ENCODE measurements at places on chromosomes 6 and 20.

GRCh38 chr6:142728364-142728763 lies 216.6 kb downstream of the HIVEP2 start:
- DNase-seq = no peak

GRCh38 chr6:169142538-169142844 lies 111.2 kb downstream of the THBS2 start:
- no peak for DNase-seq

- no peak for DNase-seq
Measured at GRCh38 chr6:42710316-42710715, 12.1 kb downstream of the PRPH2 start.

- peak; percentile 80 for DNase-seq
Measured at GRCh38 chr6:131107151-131107550, 28.1 kb upstream of the AKAP7 start.

- DNase-seq = no peak
Measured at GRCh38 chr6:143498428-143498827, 13.1 kb downstream of the FUCA2 start.

DNA sequence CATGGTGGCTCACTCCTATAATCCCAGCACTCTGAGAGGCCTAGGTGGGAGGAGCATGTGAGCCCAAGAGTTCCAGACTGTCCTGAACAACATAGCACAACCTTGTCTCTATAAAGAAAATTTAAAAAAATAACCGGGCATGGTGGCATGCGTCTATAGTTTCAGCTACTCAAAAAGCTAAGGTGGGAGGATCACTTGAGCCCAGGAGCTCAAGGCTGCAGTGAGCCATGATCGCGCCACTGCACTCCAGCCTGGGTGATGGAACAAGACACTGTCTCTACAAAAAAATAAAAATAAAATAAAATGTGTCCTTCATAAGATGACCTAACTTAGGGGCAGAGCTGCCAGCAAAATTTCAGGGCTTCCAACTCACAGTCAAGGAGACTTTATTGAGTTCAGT lies 12.6 kb downstream of the ID4 start:
- DNase-seq = no peak

DNA sequence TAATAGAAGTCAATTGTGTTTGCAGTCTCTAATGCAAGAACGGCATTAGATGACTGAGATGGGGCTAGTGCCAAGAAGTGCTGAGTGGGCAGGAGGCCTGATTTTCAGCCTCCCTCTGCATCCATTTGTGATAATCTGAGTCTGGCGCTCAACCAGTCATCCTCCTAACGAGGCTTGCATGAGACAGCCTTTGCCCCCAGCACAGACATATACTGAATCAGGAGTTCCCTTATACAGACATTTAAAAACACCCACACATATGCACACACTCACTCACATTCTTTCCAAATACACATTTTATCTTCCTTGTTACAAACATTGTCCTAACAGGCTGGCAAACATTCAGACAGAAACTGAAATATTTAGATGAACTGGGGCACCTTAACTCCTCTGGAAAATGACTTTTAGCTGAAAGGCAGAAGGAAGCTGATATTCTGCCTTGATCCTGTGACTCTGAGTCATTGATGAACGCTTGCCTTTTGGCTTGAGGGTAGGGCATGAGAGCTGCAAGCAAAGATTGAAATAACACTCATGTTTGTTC lies 562.3 kb downstream of the DHX35 start:
- DNase-seq = no peak

Measured in RCC 7860 (cell line).